Activated CD8-positive, alpha-beta memory T cell treated with anti-CD3 and anti-CD28 coated beads for 4 hours (primary cell): ENCODE measurements at places on chromosomes 13 and 19.

DNA sequence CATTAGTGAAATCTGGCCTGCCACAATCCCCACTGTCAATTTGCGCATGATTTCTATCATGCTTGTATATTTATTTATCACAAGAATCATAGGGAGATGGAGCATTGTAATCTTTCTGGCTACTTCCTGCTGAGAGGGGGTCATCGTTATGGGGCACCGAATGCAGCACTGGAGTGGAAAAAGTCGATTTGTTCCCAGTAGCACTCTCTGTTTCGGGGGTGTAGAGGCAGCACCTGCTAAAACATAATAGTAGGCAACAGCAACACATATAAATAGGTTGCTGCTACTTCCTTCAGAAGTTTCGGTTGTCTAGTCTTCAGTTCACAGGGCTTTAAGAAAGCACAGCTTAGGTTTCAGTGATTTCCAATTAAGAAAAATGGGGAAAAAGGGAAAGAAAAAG, 23.4 kb upstream of the CEACAM21 start:
- no peak for DNase-seq

- no peak for DNase-seq
Measured at GRCh38 chr19:47435196-47435595, 15.9 kb upstream of the MEIS3 start.

- DNase-seq: no peak
Measured at GRCh38 chr19:18287836-18288772, 6.7 kb upstream of the JUND start.

DNA sequence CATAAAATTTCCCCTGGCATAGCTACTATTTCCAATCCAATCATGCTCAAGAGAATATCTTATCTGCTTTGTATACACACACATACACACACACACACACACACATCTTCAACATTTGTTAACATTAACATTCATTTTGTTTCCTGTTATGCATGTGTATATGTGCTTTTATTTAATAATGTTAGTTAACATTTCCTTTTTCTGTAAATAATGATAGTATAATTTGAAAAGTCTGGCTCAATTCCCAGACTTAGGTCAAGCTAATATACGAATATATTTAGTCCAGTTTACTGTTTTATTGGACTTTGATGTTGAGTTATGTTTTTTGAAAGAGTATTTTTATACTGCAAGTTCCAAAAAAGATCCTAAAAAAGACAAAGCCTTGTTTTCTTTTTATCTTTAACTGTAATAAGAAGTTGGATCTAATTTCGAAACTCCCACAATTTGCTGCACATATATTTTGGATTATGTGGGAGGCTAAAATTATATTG, 1072.4 kb downstream of the EFNB2 start:
- DNase-seq: no peak

- DNase-seq: no peak
Measured at GRCh38 chr13:109869312-109870237, 83.2 kb upstream of the IRS2 start.

GRCh38 chr13:73625562-73626339, 508.5 kb downstream of the KLF12 start:
- DNase-seq: no peak

GRCh38 chr19:13487985-13488384, 18.3 kb downstream of the CACNA1A start:
- DNase-seq: no peak

GRCh38 chr13:110017379-110017778, 231.0 kb upstream of the IRS2 start:
- DNase-seq: no peak

- no peak for DNase-seq
Measured at GRCh38 chr13:23567906-23568460, 2.2 kb upstream of the TNFRSF19 start.

DNA sequence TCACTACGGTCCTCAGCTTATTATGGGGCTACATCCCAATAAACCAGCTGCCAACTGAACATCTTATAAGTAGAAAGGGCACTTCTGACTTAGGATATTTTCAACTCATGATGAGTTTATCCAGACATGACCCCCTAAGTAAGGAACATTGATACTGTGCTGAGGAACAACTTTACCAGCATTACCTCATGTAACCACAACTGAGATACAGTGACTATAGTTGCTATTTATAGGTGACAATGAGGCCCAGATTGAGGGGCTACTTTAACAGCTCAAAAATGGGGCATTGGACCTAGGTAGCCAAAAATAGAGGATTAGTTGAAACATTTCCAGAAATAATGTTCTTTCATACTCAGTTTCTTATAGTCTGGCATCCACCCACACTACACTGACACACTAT, 26.8 kb downstream of the SKA3 start:
- DNase-seq: no peak

DNA sequence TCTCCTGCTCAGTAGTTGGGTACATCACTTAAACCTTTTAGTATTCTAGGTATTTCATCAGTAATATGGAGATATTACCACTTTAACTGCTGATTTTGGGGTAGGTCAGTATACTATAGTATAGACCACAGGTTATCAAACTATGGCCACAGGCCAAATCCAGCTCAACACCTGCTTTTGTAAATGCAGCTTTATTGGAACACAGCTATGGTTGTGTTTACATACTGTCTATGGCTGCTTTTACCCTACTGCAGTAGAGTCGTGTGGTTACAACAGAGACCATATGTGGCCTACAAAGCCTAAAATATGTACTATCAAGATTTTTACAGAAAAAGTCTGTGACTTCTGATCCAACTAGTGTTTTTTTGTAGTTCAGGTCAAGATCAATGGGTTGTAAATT, 10.3 kb downstream of the COG6 start:
- DNase-seq: no peak

DNA sequence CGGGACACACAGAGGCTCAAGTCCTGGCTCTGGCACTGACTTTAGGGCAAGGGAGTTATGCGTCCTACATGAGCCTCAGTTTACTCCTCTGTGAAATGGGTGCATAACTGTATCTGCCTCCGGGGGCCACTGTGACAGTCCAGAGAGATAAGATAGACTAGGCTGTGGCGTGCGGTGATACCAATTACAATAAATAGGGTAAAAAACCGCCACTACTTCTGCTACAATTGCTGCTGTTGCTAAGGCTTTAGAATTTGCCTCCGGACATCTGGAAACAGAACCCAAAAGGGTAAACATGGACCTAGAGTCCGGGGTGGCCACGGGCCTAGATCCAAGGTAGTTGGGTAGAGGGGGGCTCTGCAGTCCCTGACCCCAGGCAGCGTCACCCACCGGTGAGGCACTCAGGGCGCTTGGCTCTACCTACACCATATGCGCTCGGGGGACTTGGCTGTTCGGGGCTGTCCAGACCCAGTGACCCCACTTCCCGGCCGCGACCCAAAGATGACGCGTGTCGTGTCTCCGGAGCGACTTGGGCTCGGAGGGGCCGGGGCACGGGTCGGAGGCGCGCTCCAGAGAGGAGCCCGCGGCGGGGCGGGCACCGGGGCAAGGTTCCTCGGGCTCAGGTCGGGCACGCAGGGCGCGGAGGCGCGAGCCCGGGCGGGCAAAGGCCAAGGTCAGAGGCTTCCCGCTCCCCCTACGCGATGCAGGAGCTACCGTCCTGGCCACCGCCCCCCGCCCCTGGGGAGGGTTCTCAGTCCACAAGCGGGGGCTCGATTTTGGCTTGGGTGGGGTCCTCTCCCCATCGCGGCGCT, 1.1 kb downstream of the INSR start:
- DNase-seq: no peak

DNA sequence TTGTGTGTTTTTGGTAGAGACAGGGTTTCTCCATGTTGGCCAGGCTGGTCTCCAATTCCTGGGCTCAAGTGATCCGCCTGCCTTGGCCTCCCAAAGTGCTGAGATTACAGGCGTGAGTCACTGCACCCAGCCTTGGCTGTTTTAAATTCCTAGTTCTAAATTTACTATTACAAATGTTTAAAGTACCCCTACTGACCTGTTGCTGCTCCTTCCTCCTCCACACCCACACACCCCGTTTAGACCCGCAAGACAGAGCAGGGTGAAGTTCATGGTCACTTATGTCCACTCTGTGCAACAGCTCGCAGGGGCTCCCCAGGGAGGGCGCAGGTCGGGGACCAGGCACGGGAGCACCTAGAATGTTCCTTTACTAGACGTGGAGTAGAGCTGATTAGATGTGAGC, 28.7 kb downstream of the TMEM161A start:
- DNase-seq: no peak

DNA sequence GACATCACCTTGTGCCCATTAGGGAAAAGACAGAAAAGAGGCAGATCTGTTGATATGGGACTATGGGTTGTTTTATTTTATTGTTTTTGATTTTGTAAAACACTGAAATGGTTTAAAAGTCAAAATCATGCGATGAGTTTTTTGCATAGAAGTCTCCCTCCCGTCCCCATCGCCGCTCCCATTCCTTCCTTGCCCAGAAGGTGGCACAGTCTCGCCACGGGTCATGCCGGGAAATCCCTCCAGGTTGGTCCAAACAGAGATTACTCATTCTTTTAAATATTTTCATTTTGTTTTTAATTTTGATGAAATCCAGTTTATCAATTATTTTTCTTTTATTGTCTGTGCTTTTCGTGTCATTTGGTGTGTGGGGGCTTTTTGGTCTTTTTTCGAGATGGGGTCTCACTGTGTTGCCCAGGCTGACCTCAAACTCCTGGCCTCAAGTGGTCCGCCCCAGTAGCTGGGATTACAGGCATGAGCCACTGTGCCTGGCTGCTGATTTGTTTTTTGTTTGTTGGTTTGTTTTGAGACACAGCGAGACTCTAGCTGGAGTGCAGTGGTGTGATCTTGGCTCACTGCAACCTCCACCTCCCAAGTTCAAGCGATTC, 9.2 kb downstream of the PGPEP1 start:
- no peak for DNase-seq

- DNase-seq: no peak
Measured at GRCh38 chr19:2291185-2291751, 9.3 kb upstream of the PEAK3 start.

GRCh38 chr19:1857648-1858326, 5.6 kb downstream of the KLF16 start:
- no peak for DNase-seq

DNA sequence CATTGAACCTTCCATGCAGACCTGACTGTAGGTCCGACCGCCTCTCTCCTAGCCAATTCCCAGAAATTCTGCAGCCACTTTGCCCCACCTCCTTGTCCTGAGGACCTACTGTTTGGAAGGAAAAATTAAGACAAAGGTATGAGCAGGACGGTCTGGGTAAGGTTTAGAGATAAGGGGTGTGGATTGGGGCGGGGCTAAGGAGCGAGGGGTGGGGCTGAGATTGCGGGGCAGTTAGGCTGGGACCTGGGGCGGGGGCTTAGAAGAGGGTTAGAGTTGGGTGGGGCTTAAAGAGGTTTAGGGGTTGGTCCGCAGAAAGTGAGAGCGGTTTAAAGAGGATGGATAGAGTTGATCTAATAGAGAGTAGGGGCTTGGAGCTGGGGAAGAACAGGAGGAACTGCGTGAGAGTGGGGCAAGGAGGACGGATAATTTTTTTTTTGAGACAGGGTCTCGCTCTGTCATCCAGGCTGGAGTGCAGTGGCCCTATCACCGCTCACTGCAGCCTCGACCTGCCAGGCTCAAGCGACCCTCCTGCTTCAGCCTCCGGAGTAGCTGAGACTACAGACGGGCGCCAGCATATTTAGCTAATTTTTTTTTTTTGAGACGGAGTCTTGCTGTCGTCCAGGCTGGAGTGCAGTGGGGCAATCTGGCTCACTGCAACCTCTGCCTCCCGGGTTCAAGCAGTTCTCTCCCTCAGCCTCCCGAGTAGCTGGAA, 1.7 kb upstream of the ZNF865 start:
- DNase-seq: no peak

DNA sequence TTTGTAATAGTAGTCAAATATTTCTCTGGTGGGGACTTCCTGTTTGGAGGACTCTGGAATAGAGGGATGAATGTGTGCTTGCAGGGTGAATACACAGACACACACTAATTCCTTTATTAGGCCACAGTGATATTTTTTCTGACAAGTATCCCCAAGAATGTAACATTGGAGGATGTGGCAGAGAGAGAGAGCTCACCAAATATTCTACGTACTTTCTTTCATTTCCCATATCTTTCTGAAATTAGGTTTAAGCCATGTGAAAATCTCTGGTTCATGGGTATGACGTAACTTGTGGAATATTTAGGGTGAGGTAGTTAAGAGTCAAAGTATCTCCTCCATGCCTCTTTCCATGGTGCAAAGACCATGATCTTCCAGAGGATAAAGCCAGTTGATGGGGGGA, 463.4 kb downstream of the DIAPH3 start:
- no peak for DNase-seq

GRCh38 chr19:18304458-18305310, 18.2 kb downstream of the LSM4 start:
- DNase-seq: peak; percentile 77

DNA sequence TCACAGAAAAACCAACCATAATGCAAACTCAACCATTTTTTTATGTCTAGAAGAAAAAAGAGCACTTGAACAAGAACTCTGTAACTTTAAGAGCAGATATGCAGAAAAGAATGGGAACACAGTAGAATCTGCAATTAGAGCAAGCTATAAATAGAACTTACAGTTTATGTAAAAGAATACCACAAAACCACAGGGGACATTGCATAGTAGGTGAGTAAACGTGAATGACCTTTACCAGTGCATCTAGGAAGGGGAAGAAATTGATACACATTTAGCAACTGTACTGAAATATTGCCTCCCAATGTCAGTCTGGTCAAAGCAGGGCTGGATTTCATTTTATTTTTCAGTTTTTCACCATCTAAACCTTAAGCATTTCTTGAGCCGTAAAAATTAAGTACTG, 242.2 kb upstream of the EDNRB start:
- no peak for DNase-seq

DNA sequence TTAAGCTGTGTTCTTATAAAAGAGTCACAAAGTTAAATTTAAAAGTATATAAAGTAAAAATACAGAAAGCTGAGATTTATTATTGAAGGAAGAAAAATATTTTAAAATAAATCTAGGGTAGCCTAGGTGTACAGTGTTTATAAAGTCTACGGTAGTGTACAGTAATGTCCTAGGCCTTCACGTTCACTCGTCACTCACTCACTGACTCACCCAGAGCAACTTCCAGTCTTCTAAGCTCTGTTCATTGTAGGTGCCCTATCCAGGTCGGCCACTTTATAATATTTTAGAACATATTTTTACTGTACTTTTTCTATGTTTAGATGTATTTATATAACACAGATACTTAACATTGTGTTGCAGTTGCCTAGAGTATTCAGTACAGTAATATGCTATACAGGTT, 47.4 kb downstream of the NDFIP2 start:
- DNase-seq: no peak
